ENCODE measurements at places on chromosomes 16 and 17.

- no peaks in the 10 kb centered on the region for H3K4me1 ChIP-seq
- H3K36me3 ChIP-seq: no peaks in the 10 kb centered on the region
- H3K27me3 ChIP-seq: no peaks in the 10 kb centered on the region
- no peak overlapping the region for H3K27ac ChIP-seq
- DNase-seq: no peak
Measured at GRCh38 chr17:62791235-62791734, 16.8 kb downstream of the MARCHF10 start.

- H3K27ac ChIP-seq: no peak overlapping the region
- H3K4me1 ChIP-seq: no peaks in the 10 kb centered on the region
- no peak overlapping the region for H3K4me3 ChIP-seq
Measured at GRCh38 chr16:68636064-68636560, 9.0 kb upstream of the CDH3 start.

- no peak overlapping the region for H3K4me3 ChIP-seq
- H3K36me3 ChIP-seq: no peaks in the 10 kb centered on the region
- no peak for DNase-seq
Measured at GRCh38 chr17:65362826-65363225, 198.6 kb downstream of the AXIN2 start.

GRCh38 chr16:7601100-7601499 lies 268.5 kb downstream of the RBFOX1 start:
- H3K4me1 ChIP-seq: no peaks in the 10 kb centered on the region
- H3K36me3 ChIP-seq: no peaks in the 10 kb centered on the region
- H3K27ac ChIP-seq: no peak overlapping the region

DNA sequence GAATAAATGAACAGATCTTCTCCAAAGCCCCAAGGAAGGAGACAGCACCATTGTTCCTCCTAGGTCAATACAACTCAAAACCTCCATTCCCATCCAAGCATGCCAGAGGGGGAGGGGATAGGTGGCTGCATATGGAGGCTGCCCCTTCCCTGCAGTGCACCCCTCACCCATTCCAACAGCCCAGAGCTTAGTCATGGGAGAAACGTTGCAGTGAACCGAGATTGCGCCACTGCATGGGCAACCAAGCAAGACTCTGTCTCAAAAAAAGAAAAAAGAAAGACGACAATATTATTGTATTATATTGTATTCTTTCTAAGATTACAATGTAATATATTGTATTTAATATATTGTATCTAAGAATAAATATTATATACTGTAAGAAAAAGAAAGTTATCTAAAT lies 36.4 kb upstream of the CD300E start:
- no peak overlapping the region for H3K4me3 ChIP-seq
- peaks cover 7% of the 10 kb centered on the region for H3K4me1 ChIP-seq
- no peaks in the 10 kb centered on the region for H3K36me3 ChIP-seq
- no peak overlapping the region for H3K27ac ChIP-seq
- no peaks in the 10 kb centered on the region for H3K27me3 ChIP-seq

GRCh38 chr17:28983286-28984230 lies 22.3 kb downstream of the SEZ6 start:
- H3K27ac ChIP-seq: peak overlapping the region; percentile 89
- H3K4me3 ChIP-seq: no peak overlapping the region
- DNase-seq: no peak

- no peaks in the 10 kb centered on the region for H3K4me1 ChIP-seq
- no peak overlapping the region for H3K27ac ChIP-seq
- no peaks in the 10 kb centered on the region for H3K36me3 ChIP-seq
- H3K27me3 ChIP-seq: peaks cover 5% of the 10 kb centered on the region
Measured at GRCh38 chr17:43614561-43614960, 47.2 kb downstream of the MEOX1 start.

DNA sequence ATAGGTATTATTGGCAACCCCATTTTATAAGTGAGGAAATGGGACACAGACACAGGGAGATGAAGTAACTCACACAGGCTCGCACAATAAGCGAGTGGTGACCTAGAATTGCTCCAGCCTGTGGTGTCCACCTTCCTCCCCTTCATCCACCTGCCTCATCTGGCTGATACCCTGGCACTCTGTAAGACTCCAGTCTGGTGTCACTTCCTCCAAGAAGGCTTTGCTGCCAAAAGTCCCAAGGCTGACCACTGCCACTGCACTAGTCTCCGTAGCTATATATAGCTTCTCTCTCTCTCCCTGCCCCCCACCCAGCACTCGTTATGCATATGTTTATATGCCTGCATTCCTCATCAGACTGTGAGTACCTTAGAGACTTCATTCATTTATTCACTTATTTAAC lies 66.1 kb upstream of the SREBF1 start:
- H3K36me3 ChIP-seq: peaks cover 40% of the 10 kb centered on the region
- no peak for DNase-seq
- H3K27ac ChIP-seq: no peak overlapping the region
- H3K27me3 ChIP-seq: no peaks in the 10 kb centered on the region
- H3K4me3 ChIP-seq: no peak overlapping the region

- H3K36me3 ChIP-seq: no peaks in the 10 kb centered on the region
- DNase-seq: no peak
Measured at GRCh38 chr17:36213695-36214094, 2.8 kb downstream of the CCL4L2 start.

DNA sequence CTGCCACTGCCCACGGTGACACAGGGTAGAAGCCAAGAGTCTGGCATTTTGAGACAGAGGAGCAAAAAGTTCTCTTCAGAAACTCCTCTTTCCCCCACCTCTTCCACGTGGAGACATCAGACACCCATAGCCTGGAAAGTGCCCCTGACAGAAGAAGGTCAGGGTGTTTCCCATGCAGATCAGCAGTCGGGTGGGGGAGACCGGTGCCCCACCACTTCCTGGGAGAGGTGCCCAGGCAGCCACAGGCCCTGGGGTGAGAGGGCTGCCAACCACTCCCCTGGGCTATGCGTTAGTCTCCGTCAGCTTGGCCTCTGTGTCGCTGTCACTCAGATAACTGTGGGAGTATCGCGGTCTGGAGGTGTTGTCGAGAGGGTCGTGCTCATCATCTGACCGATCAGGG lies 31.5 kb downstream of the PIPOX start:
- H3K27me3 ChIP-seq: no peaks in the 10 kb centered on the region
- no peak overlapping the region for H3K27ac ChIP-seq
- no peak overlapping the region for H3K4me3 ChIP-seq
- H3K36me3 ChIP-seq: peaks cover 20% of the 10 kb centered on the region

GRCh38 chr17:77915594-77916021 lies 42.9 kb upstream of the TNRC6C start:
- H3K27ac ChIP-seq: no peak overlapping the region
- H3K36me3 ChIP-seq: no peaks in the 10 kb centered on the region
- no peak overlapping the region for H3K4me3 ChIP-seq
- no peak for DNase-seq
- peaks cover 2% of the 10 kb centered on the region for H3K4me1 ChIP-seq
- peaks cover 34% of the 10 kb centered on the region for H3K27me3 ChIP-seq

DNA sequence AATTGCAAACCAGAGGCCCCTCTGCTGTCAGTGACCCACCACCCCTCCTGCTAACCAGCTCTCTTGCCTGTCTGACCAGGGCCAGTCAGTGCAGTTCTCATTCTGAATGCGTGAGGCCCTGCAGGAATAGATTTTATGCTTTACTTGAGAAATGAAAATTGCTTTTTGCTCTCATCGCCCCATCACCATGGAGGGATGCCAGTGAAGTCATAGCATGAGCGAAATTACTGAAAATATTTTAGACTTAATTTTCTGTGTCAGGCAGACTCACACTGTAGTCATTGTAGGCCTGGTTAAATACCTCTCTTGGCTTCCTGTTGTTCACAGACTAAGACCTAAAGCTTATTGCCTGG lies 490.5 kb upstream of the CDH5 start:
- no peaks in the 10 kb centered on the region for H3K36me3 ChIP-seq
- no peak for DNase-seq
- no peak overlapping the region for H3K27ac ChIP-seq

GRCh38 chr17:43216369-43216761 lies 4.7 kb downstream of the TMEM106A start:
- H3K4me3 ChIP-seq: no peak overlapping the region
- no peaks in the 10 kb centered on the region for H3K27me3 ChIP-seq
- H3K4me1 ChIP-seq: peaks cover 10% of the 10 kb centered on the region
- no peak for DNase-seq

DNA sequence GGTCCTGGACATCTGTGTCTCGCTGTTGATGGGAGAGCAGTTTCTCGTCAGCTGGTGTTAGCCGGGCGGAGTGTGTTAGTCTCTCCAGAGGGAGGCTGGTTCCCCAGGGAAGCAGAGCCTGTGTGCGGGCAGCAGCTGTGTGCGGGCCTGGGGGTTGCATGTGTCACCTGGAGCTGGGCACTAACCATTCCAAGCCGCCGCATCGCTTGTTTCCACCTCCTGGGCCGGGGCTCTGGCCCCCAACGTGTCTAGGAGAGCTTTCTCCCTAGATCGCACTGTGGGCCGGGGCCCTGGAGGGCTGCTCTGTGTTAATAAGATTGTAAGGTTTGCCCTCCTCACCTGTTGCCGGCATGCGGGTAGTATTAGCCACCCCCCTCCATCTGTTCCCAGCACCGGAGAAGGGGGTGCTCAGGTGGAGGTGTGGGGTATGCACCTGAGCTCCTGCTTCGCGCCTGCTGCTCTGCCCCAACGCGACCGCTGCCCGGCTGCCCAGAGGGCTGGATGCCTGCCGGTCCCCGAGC lies 17.9 kb downstream of the GAA start:
- H3K27me3 ChIP-seq: no peaks in the 10 kb centered on the region
- DNase-seq: no peak
- no peak overlapping the region for H3K27ac ChIP-seq

GRCh38 chr16:76373998-76374397 lies 96.8 kb downstream of the CNTNAP4 start:
- no peaks in the 10 kb centered on the region for H3K4me1 ChIP-seq
- H3K27me3 ChIP-seq: no peaks in the 10 kb centered on the region
- H3K4me3 ChIP-seq: no peak overlapping the region
- H3K27ac ChIP-seq: no peak overlapping the region

DNA sequence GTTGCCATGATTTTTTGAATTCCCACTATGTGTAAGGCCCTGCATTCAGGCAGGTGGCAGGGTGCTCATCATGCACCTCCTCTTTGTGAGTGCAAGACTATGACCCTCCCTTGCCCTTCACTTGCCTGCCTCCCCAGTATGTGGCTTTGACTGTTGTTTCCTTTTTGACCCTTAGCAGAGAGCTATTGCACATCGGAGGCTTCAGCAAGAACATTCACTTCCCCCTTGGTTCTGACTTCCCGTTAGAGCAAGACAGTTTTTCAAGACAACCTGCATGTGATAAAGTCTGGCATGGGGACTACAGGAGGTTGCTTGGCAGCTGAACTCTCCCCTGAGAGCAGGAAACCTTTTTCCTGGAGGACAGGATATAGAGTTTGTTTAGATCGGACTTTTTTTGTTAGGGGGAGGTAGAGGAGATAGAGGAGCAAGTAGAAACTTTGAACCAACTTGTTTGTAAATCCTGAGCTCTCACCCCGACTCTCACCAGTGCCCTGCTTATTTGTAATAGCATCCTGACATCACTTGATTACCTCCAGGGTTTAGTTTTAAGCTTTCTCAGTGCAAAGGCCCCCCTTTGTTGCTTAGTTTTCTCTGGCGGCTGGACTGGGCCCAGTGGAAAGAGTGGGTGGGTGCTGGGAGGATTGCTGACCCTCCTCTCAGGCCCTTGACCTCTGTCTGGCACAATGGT lies 34.3 kb downstream of the LIMD2 start:
- H3K4me1 ChIP-seq: no peaks in the 10 kb centered on the region
- DNase-seq: no peak
- no peaks in the 10 kb centered on the region for H3K27me3 ChIP-seq
- no peak overlapping the region for H3K4me3 ChIP-seq
- no peaks in the 10 kb centered on the region for H3K36me3 ChIP-seq
- no peak overlapping the region for H3K27ac ChIP-seq

- H3K4me1 ChIP-seq: peaks cover 35% of the 10 kb centered on the region
- peaks cover 9% of the 10 kb centered on the region for H3K27me3 ChIP-seq
- no peaks in the 10 kb centered on the region for H3K36me3 ChIP-seq
- no peak for DNase-seq
- H3K4me3 ChIP-seq: peak overlapping the region; percentile 96
- H3K27ac ChIP-seq: peak overlapping the region; percentile 83
Measured at GRCh38 chr17:44502598-44503146, 534 bp downstream of the GPATCH8 start.

- peak overlapping the region; percentile 58 for H3K4me3 ChIP-seq
- no peak overlapping the region for H3K27ac ChIP-seq
- DNase-seq: no peak
Measured at GRCh38 chr17:38747463-38748148, 530 bp downstream of the PCGF2 start.

GRCh38 chr16:3086596-3087242 lies 12.4 kb downstream of the ZSCAN10 start:
- no peak for DNase-seq
- no peak overlapping the region for H3K27ac ChIP-seq
- H3K4me1 ChIP-seq: peaks cover 57% of the 10 kb centered on the region
- no peaks in the 10 kb centered on the region for H3K36me3 ChIP-seq

DNA sequence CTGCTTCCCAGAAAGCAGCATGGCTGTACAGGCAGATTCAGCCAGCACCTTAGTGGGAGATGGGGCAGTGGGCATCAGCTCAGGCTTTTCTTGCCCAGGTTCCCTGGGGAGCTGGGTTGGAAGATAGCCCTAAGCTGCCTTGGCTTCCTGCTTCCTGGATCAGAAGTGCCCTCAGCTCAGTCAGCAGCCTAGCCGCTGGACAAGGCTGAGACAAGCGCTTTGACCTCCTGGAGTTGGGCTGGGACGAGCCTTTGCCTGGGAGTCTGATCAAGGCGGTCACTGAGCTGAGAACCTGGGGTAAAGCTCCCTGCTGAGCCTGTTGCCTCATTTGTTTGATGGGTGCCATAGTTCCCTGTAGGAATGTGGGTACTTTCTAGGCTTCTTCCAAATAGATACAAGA lies 190.0 kb downstream of the RAB11FIP4 start:
- no peak overlapping the region for H3K4me3 ChIP-seq
- no peak overlapping the region for H3K27ac ChIP-seq
- DNase-seq: no peak
- peaks cover 20% of the 10 kb centered on the region for H3K27me3 ChIP-seq

GRCh38 chr17:80468781-80469493 lies 7.5 kb downstream of the NPTX1 start:
- no peak overlapping the region for H3K27ac ChIP-seq
- H3K36me3 ChIP-seq: no peaks in the 10 kb centered on the region
- H3K4me1 ChIP-seq: peaks cover 19% of the 10 kb centered on the region
- no peak for DNase-seq
- H3K4me3 ChIP-seq: no peak overlapping the region

GRCh38 chr16:48860341-48860740 lies 250.4 kb upstream of the N4BP1 start:
- H3K27ac ChIP-seq: no peak overlapping the region
- H3K36me3 ChIP-seq: no peaks in the 10 kb centered on the region
- no peaks in the 10 kb centered on the region for H3K4me1 ChIP-seq
- no peak overlapping the region for H3K4me3 ChIP-seq
- no peaks in the 10 kb centered on the region for H3K27me3 ChIP-seq

- H3K4me1 ChIP-seq: peaks cover 10% of the 10 kb centered on the region
- H3K27ac ChIP-seq: no peak overlapping the region
- no peaks in the 10 kb centered on the region for H3K36me3 ChIP-seq
Measured at GRCh38 chr16:50261707-50262235, 4.6 kb upstream of the ADCY7 start.

- H3K27ac ChIP-seq: no peak overlapping the region
- H3K27me3 ChIP-seq: peaks cover 10% of the 10 kb centered on the region
- no peaks in the 10 kb centered on the region for H3K36me3 ChIP-seq
Measured at GRCh38 chr17:56173026-56173425, 19.8 kb downstream of the ANKFN1 start.

All from T-cell (primary cell).